ENCODE measurements at places on chromosomes 2 and 18. TPM values are rescaled to one million over a fixed set of nuclear protein-coding genes. Genes with fewer than 3 reads are reported as not detected.

- no peak overlapping the region for H3K27ac ChIP-seq
- H3K36me3 ChIP-seq = no peaks in the 10 kb centered on the region
- no peak for DNase-seq
- H3K4me1 ChIP-seq = peaks cover 21% of the 10 kb centered on the region
- H3K27me3 ChIP-seq = peaks cover 4% of the 10 kb centered on the region
Measured at GRCh38 chr2:1739961-1740715, 4.2 kb downstream of the PXDN start.

- H3K36me3 ChIP-seq = no peaks in the 10 kb centered on the region
- DNase-seq = no peak
- H3K4me3 ChIP-seq = no peak overlapping the region
- H3K27me3 ChIP-seq = no peaks in the 10 kb centered on the region
Measured at GRCh38 chr18:8870528-8870927, 165.2 kb downstream of the MTCL1 start.

- H3K4me1 ChIP-seq = no peaks in the 10 kb centered on the region
- DNase-seq = no peak
- H3K4me3 ChIP-seq = no peak overlapping the region
- H3K36me3 ChIP-seq = no peaks in the 10 kb centered on the region
- H3K27me3 ChIP-seq = peaks cover 22% of the 10 kb centered on the region
Measured at GRCh38 chr2:172113617-172114016, 10.9 kb upstream of the DLX2 start.

DNA sequence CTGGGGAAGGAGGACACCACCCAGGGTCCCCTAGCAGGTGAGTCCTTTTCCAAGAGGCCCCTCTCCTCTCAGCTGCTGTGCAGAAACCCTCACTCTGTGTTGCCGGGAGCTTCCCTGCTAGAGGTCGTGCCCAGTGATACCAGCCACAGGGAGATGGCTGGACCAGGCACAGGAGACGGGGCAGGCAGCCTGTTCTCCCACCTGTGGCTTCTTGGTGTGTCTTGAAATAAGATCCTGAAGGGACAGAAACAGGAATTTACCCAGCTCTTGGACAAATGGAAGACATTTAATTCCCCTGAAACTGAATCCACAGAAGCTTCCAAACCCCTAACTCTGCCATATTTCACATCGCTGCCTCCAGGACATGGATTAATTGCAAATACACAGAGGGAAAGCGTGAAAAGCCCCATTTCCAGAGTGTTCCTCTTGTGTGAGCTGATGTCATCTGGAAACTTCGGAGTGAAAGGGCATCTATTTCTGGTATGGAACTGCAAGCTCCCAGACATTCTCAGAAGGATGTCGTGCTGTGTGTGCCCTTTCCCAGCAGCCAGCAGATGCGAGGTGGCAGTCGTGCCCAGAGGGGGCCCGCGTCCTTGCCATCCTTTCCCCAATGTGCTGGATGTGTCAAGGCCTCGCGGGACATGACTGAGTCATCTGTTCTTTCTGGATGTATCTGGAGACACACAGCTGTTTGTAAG, 177.7 kb downstream of the SEPTIN10 start:
- no peak for DNase-seq
- H3K36me3 ChIP-seq = no peaks in the 10 kb centered on the region
- no peaks in the 10 kb centered on the region for H3K4me1 ChIP-seq
- no peak overlapping the region for H3K4me3 ChIP-seq
- H3K27ac ChIP-seq = no peak overlapping the region

GRCh38 chr18:48170651-48171050, 238.5 kb downstream of the ZBTB7C start:
- no peak overlapping the region for H3K4me3 ChIP-seq
- no peak for DNase-seq
- H3K36me3 ChIP-seq = no peaks in the 10 kb centered on the region

GRCh38 chr2:109446278-109447131, 167.3 kb downstream of the SEPTIN10 start:
- H3K4me3 ChIP-seq = no peak overlapping the region
- H3K27ac ChIP-seq = peak overlapping the region; percentile 5
- DNase-seq = no peak
- H3K27me3 ChIP-seq = no peaks in the 10 kb centered on the region
- peaks cover 10% of the 10 kb centered on the region for H3K4me1 ChIP-seq

DNA sequence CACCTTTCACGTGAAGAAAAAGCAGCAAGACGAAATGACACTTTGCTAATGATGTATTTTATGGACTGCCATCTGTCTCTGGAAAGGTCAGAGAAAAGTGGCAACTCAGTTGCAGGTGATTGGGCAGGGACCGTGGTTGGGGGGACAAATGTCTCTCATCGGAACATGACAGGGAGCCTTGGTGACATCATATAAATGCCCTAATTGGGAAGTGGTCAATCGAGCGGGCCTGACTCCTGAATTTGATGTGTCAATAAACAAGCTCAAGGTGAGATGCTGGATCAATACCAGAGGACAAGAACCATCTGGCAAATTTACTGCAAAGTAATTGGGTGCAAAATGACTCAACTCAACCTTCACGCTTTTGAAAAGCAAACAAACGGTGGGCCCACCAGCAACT, 151.9 kb upstream of the SKOR2 start:
- H3K36me3 ChIP-seq = no peaks in the 10 kb centered on the region
- DNase-seq = no peak
- no peak overlapping the region for H3K27ac ChIP-seq

- no peaks in the 10 kb centered on the region for H3K36me3 ChIP-seq
- no peak overlapping the region for H3K4me3 ChIP-seq
Measured at GRCh38 chr18:38330573-38330972, 765.0 kb upstream of the CELF4 start.

- no peaks in the 10 kb centered on the region for H3K4me1 ChIP-seq
- H3K36me3 ChIP-seq = no peaks in the 10 kb centered on the region
- no peak overlapping the region for H3K27ac ChIP-seq
- no peak for DNase-seq
- no peak overlapping the region for H3K4me3 ChIP-seq
- no peaks in the 10 kb centered on the region for H3K27me3 ChIP-seq
Measured at GRCh38 chr2:10146366-10147005, 23.9 kb downstream of the RRM2 start.

DNA sequence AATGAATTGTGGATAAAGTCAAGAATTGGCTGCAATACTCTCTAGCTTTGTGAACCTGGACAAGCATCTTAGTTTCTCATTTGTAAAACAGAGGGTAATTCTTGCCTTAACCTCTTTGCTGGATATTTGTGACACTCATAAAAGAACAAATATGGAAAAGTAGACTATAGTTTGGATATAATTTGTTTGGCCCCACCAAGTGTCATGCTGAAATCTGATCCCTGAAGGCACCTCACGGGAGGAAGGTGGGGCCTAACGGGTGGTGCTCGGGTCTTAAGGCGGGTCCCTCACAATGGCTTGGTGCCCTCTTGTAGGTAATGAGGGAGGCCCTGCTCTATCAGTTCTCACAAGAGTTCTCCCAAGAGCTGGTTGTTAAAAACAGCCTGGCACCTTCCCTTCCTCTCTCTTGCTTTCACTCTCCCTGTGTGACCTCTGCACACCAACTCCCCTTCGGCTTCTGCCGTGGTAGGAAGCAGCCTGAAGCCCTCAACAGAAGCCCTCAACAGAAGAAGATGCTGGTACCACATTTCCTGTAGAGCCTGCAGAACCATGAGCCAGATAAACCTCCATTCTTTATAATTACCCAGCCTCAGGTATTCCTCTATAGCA, 37.4 kb downstream of the ARL4C start:
- peak overlapping the region; percentile 11 for H3K27ac ChIP-seq
- H3K4me1 ChIP-seq = peaks cover 14% of the 10 kb centered on the region
- H3K4me3 ChIP-seq = no peak overlapping the region
- no peak for DNase-seq
- no peaks in the 10 kb centered on the region for H3K27me3 ChIP-seq
- no peaks in the 10 kb centered on the region for H3K36me3 ChIP-seq

- DNase-seq = no peak
- H3K36me3 ChIP-seq = no peaks in the 10 kb centered on the region
- H3K27ac ChIP-seq = no peak overlapping the region
Measured at GRCh38 chr2:170202437-170202836, 24.5 kb downstream of the MYO3B start.

GRCh38 chr2:169222665-169223064, 139.7 kb downstream of the LRP2 start:
- no peaks in the 10 kb centered on the region for H3K36me3 ChIP-seq
- H3K27me3 ChIP-seq = no peaks in the 10 kb centered on the region
- H3K4me1 ChIP-seq = no peaks in the 10 kb centered on the region
- no peak overlapping the region for H3K4me3 ChIP-seq

GRCh38 chr2:201751566-201751965, 29.2 kb downstream of the ALS2 start:
- no peaks in the 10 kb centered on the region for H3K36me3 ChIP-seq
- no peak overlapping the region for H3K27ac ChIP-seq
- no peaks in the 10 kb centered on the region for H3K4me1 ChIP-seq
- H3K4me3 ChIP-seq = no peak overlapping the region
- no peak for DNase-seq
- no peaks in the 10 kb centered on the region for H3K27me3 ChIP-seq

GRCh38 chr18:59690186-59690982, 6.8 kb downstream of the CCBE1 start:
- DNase-seq = no peak
- no peaks in the 10 kb centered on the region for H3K36me3 ChIP-seq
- peaks cover 7% of the 10 kb centered on the region for H3K4me1 ChIP-seq
- H3K4me3 ChIP-seq = no peak overlapping the region

- no peak overlapping the region for H3K27ac ChIP-seq
- H3K4me3 ChIP-seq = no peak overlapping the region
- DNase-seq = no peak
- no peaks in the 10 kb centered on the region for H3K27me3 ChIP-seq
- no peaks in the 10 kb centered on the region for H3K36me3 ChIP-seq
Measured at GRCh38 chr2:23988371-23988770, 21.5 kb upstream of the MFSD2B start.

DNA sequence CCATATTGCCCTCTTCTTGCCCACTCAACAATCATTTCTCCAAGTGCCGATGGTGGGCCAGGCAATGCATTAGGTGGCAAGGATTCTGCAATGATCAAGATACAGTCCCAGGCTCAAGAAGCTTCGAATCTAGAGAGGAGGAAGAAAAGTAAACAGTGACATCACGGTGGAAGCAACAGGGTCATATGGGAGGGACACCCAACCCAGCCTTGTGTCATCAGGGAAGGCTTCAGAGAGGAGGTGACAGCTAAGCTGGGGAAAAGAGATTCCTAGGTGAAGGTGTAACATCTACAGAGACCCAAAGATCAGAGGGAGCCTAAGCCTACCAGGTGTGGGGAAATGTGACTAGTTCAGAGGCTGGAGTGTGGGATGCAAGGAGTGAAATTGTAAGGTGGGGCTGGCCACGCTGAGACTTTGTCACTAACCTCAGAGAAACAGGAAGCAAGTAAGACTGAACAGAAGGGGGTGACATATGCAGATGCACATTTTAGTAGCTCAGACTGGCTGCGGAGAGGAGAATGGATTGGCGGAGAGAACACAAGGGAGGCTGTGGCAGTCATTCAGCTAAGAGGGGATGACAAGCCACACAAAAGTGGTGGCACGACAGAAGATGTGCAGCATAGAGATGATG, 104.9 kb downstream of the ANKRD44 start:
- no peak for DNase-seq
- no peaks in the 10 kb centered on the region for H3K27me3 ChIP-seq
- H3K4me3 ChIP-seq = no peak overlapping the region
- H3K36me3 ChIP-seq = no peaks in the 10 kb centered on the region
- H3K27ac ChIP-seq = no peak overlapping the region

- no peak overlapping the region for H3K27ac ChIP-seq
- H3K27me3 ChIP-seq = no peaks in the 10 kb centered on the region
- no peak overlapping the region for H3K4me3 ChIP-seq
- no peaks in the 10 kb centered on the region for H3K36me3 ChIP-seq
Measured at GRCh38 chr18:36733150-36733549, 95.7 kb downstream of the TPGS2 start.

DNA sequence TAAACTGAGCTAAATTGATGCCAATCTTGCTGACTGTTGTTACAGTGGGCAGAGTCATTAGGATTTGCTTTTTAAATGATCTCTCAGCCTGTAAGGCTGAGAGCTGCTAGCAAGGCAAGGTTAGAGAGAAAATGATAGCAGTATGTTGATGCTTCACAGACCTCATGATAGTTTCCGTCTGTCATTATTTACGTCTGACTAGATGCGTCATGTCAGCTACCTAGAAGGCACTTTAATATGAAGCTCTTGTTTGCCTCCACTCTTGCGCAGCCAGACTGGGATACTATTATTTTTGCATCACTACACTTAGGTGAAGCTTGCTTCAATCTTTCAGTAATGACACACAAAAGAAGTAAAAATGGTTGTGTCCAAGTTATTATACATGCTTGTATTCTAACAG, 313.8 kb downstream of the LNPK start:
- H3K4me1 ChIP-seq = no peaks in the 10 kb centered on the region
- H3K27ac ChIP-seq = peak overlapping the region; percentile 62
- no peak for DNase-seq
- H3K27me3 ChIP-seq = no peaks in the 10 kb centered on the region

DNA sequence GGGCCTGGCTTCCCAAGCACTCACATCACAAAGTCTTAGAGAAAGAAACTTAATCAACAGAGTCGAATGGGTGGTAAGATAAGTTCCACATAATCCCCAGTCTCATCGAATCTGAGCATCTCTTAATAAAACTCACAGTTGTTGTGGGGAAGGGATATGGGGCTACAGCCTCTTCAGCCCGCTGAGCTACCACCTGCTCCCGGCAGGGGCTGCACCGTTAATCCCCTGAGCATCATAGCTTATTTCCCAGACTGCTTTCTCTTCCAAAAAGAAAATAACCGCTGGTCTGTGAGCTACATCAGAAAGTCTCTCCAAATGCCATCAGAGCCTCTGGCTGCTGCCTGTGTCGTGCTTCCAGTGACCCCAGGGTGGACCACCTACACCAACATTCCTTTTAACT, 139.4 kb upstream of the CELF4 start:
- H3K4me3 ChIP-seq = no peak overlapping the region
- no peaks in the 10 kb centered on the region for H3K36me3 ChIP-seq

GRCh38 chr2:237486334-237486818, 675 bp upstream of the MLPH start:
- H3K4me1 ChIP-seq = peaks cover 14% of the 10 kb centered on the region
- DNase-seq = no peak
- no peak overlapping the region for H3K27ac ChIP-seq
- peaks cover 35% of the 10 kb centered on the region for H3K27me3 ChIP-seq
- no peaks in the 10 kb centered on the region for H3K36me3 ChIP-seq

GRCh38 chr2:52456561-52457377, 1310.8 kb upstream of the CHAC2 start:
- H3K27ac ChIP-seq = peak overlapping the region; percentile 8
- H3K27me3 ChIP-seq = no peaks in the 10 kb centered on the region
- no peak overlapping the region for H3K4me3 ChIP-seq
- peaks cover 9% of the 10 kb centered on the region for H3K4me1 ChIP-seq

- H3K27ac ChIP-seq = no peak overlapping the region
- H3K36me3 ChIP-seq = no peaks in the 10 kb centered on the region
- H3K4me1 ChIP-seq = no peaks in the 10 kb centered on the region
- no peak for DNase-seq
Measured at GRCh38 chr2:60446413-60447267, 106.8 kb downstream of the BCL11A start.

GRCh38 chr2:218077464-218078216, 8.6 kb downstream of the RUFY4 start:
- no peak overlapping the region for H3K4me3 ChIP-seq
- no peak for DNase-seq
- no peaks in the 10 kb centered on the region for H3K36me3 ChIP-seq
- H3K27me3 ChIP-seq = no peaks in the 10 kb centered on the region
- no peaks in the 10 kb centered on the region for H3K4me1 ChIP-seq
- H3K27ac ChIP-seq = no peak overlapping the region

The PRSS56 gene
- not detected for polyA plus RNA-seq

The PPP1R1C gene
- polyA plus RNA-seq = 10.7 TPM

The PTPN4 gene
- polyA plus RNA-seq = 9.2 TPM

The GATA6 gene
- polyA plus RNA-seq = 128 TPM

The ECEL1 gene
- polyA plus RNA-seq = 1.4 TPM

The SCN9A gene
- 4.1 TPM for polyA plus RNA-seq

The CTAGE1 gene
- 0.60 TPM for polyA plus RNA-seq

The TWIST2 gene
- polyA plus RNA-seq = 13.5 TPM

The UGT1A4 gene
- not detected for polyA plus RNA-seq

The SLC4A5 gene
- polyA plus RNA-seq = 0.28 TPM

Data from hepatocyte (in vitro differentiated cells).